Stimulated activated CD4-positive, alpha-beta T cell treated with anti-CD3 and anti-CD28 coated beads, Interleukin-1b, Interleukin-23, amount 100 ng/mL, for 24 hours (primary cell): ENCODE measurements at places on chromosomes 12 and 14.

DNA sequence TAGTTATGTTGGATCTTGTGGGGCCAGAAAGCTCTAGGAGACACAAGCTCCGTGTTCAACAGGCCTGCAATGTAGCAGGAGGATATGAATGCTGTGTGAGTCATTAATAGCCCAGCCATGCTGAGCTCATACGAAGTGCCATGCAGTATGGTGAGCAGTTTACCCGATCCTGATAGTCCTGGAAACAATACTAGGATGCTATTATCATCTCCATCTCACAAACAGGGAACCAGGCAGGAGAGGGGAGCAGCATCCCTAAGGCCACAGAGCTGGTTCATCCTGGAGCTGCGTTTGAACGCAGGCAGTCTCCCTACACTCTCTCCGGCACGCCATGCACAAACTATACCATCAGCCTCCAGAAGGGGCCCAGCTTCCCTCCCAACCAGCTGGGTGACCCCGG lies 20.5 kb downstream of the TTC7B start:
- DNase-seq: no peak

- DNase-seq: no peak
These were observed 209.3 kb upstream of the RGS6 start for GRCh38 chr14:71722885-71723284.

DNA sequence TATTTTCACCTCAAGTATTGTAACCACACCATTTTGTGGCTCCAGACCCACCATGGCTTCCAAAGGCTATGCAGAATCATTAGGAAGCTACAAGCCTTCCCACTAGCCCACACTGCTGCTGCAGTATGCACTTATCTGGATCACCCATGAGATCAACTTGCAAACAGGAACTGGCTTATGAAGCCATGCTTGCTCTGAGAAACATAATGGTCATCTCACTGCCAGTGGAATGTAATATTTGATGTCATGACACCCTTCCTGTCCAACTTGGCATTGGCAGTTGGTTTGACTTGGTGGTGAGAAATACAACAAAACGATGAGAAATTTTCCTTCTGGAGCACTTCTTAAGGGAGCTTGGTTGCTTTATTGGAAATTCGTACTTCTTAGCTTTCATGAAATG lies 69.3 kb upstream of the FRMD6 start:
- no peak for DNase-seq

DNA sequence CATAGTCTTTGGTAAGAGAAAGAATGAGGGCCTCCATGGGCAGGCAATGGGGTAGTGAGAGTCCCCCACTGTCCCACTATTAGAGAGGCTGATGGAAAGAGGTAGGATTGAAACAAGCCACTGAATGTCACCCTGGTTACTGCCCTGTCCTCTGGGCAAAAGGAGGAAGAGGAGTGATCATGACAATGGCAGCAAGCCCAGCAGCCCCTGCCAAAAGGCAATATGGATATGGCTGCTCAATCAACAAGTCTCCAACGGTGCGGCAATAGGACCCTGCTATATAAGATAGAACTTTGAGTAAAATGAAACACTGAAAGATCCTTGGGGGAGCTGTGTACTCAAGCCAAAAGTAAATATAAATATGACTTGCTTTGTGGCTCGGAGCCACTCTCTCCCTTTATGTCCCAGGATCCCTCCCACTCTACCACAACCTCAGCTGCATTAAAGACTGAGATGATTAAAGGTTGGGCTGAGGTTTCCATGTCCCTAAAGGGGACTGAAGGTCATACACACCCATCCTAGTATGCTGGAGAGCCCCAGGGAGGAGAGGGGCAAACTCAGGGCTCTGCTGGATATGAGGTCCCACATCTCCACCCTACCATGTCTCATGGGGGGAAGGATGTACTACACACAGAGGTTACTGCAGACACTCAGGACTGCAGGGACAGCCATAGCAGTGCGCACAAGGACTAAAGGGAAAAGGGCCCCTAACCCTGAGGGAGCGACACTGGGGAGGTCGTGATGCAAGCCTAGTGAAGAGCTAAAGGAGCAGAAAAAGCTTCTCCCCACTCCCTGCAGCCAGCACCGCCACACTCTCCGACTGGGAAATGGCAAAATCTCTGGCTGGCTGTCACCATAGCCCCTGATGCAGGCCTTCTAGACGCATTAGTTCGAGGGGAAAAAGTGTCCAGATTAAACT lies 5.9 kb downstream of the POMT2 start:
- no peak for DNase-seq

DNA sequence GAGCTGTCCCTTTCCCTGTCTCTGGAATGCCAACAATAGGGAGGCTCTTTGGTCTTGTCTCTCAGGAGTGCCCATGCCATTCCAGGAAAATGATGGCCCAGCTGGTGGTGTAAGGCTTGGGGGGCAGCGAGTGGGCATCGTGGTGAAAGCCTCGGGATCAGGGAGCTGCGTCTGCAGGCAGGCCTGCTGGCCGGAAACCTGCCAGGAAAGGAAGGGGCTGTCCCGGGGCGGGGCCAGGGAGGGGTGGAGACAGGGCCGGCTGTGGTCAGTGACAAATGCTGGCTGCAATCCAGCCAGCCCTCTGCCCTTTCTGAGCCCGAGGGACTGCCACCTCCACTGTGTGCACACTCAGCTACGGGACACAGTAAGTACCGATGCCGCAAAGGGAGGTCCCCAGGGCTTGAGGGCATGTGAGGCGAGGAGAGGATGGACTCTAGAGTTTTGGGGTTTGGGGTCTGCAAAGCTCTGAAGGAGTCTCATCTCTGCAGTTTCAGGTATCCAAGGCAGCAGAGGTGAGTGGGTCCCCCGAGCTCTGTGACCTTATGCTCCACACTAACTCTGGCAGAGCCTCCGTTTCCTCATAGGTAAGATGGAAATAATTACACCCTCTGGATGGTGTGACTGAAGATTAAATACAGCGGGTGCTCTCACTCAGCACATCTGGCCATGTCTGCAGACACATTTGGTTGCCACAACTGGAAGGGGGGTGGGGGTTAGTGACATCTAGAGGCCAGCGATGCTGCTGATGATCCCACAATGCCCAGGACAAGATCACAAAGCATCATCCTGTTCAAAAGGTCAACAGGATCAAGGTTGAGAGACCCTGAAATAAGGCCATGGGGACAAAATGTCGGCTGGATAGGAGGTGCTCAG lies at the start of gene SERPINA5:
TSS of gene SERPINA5 (plus strand) at position 300 of the 873 bp plus-strand sequence. CDS start 5,937 bp downstream, outside the sequence.
- no peak for DNase-seq

DNA sequence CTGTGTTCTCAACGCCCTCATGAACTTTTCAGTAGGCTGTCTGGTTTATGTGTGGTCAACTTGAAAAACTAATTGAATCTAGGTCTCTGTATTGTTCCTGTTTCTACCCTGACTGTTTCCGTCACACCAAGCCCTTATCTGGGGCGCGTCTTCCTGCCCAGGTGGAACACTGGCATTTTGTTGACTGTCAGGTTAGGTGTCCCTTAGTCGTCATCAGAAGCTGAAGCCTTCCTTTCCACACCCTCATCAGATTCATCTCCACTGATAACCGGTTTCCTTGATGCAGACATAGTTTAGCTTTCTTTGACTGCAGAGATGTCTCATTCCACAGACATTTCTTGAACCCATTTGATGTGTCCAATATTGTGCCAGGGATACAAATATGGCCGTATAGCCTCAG lies 96.5 kb downstream of the DUSP16 start:
- no peak for DNase-seq

DNA sequence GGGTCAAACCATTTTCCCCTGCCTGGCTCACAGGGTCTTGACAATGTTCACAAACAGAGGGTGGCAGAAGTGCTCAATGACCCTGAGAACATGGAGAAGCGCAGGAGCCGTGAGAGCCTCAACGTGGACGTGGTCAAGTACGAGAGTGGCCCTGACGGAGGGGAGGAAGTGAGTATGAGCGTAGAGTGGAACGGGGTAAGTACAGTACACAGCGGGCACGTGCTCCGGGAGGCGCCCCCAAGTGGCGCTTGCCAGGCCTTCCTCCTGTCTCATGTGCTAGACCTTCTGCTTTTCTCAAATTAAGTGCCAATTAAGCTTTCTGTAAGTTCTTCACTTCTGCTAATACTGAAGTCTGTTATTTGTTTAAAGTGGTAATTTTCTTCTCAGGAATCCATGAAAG lies 35.9 kb downstream of the XRCC3 start:
- DNase-seq: no peak

DNA sequence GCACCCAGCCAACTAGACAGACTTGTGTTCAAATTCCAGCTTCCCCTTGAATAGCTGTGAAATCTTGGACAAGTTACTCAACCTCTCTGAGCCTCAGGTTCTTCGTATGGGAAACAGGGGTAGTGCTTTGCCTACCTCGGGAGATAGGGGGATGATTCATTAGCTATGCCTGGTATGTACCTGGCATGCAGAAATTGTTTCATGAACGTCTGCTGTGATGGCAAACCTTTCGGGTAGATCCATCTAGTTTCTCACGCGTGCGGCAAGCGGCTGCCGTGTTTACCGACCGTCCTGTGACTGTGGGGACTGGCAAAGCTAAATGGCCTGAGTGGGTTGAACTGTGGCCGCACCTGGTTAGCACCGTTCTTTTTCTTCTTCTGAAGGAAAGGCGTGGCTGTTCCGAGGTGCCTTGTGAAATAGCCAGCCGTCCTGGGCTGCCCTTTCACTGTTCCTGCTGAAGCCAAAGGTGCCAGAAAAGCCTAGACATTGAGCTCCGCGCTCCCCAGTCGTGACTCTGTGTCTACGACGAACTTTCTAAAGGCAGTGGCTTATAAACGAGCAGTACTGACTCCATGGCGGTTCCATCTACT lies 40.6 kb upstream of the MED13L start:
- no peak for DNase-seq

GRCh38 chr12:121128908-121129810 lies 3.5 kb upstream of the P2RX7 start:
- peak; percentile 50 for DNase-seq

GRCh38 chr12:3148366-3149000 lies 71.3 kb downstream of the TSPAN9 start:
- DNase-seq: no peak

DNA sequence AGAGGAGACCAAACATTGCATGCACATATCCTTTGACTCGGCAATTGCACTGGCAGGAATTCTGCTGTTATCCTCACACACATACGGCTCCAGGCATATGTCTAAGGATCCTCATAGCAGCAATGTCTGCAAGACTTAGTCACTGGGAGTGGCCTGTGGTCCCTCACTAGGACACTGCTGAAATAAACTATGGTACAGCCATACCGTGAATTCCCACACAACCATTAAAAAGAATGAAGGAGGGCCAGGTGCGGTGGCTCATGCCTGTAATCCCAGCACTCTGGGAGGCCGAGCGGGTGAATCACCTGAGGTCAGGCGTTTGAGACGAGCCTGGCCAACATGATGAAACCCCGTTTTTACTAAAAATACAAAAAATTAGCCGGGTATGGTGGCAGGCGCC lies 105.1 kb downstream of the ZFP36L1 start:
- no peak for DNase-seq

GRCh38 chr12:48788854-48789775 lies at the start of gene ADCY6:
TSS of gene ADCY6 (minus strand) at chr12:48789089. CDS start at chr12:48783434, 5,655 bp downstream.
- no peak for DNase-seq

DNA sequence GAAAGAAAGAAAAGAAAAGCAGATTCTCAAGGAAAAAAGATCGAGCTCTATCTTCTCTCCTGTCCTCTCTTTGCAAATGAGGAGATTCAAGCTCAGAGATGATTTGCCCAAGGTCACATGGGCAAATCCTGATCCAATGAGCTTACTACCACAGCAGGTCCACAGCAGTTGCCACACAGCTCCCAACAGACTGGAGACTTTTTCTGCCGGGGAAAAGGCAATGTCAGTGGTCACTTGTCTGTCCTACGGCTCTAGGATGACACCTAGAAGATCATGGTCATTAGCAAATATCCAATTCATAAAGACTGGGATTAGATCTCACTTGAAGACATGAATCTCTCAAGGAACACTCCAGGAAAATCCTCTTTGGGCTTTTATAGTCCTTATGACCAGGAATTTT lies 58.8 kb downstream of the TTC7B start:
- DNase-seq: no peak

DNA sequence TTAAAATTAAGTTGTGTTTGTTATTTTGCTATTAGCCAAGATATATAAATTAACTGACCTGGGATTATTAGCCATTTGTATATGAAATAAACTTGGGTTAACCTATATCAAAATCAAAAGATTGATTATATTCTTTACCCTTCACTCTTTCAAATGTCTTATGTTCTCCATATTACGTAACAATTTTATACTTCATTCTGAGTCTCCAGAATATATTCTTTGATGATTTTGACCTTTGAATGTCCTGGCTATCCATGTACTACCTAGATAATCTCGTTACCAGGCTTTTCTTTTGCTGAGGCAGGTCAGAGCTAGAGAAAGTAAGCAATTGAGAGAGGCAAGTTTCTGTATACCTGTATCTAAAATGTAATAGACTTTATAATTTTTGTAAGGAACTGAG lies 3.6 kb downstream of the PPM1A start:
- no peak for DNase-seq

DNA sequence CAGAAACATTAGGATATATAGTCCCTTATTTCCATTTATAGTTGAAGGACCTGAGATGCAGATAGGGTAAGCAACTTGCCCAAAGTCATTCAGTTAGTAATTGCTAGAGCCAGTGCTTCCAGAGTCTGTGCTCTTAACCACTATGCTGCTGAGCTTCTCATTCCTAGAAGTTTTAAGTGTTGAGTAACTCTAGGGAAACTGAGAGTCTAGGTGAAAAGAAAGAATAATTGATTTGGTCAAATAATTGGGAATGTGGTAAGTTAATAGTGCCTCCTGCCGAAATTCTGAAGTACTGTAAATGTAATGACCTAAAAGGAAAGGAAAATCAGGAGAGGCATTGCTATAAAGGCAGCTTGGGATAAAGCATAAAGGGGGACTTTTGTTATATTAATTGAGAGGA lies 14.1 kb downstream of the PYROXD1 start:
- DNase-seq: no peak

- no peak for DNase-seq
These were observed 11.8 kb downstream of the GCH1 start for GRCh38 chr14:54890788-54891187.

- no peak for DNase-seq
These were observed 45.1 kb downstream of the TBX3 start for GRCh38 chr12:114638790-114639435.

DNA sequence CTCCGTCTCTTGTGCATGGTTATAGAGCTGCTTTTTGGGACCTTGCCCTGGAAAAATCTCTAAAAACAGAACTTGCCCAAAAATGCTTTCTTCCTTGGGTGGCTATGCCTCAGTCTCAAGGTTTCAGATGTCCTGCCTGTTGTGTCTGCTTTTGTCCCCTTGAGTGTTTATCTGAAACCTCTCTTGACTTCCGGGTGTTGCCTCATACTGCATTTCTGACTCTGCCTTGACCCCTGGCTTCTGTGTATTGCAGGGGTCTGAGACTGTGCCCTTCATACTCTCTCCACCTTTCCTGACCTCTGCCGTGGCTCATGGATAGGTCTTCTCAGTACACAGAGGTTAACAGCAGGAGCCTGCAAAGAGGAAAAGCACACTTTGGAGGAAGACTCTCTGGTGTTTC lies 124.8 kb upstream of the NTF3 start:
- DNase-seq: no peak

- no peak for DNase-seq
These were observed 94.1 kb upstream of the GARIN6 start for GRCh38 chr12:99553461-99553860.

DNA sequence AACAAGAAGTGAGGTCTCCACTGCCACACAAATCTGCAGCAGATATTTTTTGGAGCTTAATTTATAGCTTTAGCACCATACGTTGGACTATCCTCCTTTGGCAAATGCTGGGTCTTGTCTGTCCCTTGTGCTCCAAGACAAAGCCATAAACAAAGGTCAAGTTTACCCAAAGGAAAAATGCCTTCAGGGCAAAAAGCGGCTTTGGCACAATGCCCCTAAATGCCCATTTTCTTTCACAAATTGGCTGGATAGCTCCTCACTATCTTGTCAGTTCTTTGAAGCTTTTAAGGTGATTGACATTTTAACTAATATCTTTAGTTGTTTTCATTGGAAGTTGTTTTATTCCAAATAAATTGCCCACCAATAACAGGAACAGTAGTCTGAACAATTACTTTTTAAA lies 59.6 kb downstream of the EML5 start:
- DNase-seq: no peak
